NCI-H524 treated with DMSO at 0.1 percent for 48 hours (cell line): ENCODE measurements at places on chromosomes 5 and 9.
A peak's percentile ranks its signal among the peaks of the same experiment; 100 is the strongest.

DNA sequence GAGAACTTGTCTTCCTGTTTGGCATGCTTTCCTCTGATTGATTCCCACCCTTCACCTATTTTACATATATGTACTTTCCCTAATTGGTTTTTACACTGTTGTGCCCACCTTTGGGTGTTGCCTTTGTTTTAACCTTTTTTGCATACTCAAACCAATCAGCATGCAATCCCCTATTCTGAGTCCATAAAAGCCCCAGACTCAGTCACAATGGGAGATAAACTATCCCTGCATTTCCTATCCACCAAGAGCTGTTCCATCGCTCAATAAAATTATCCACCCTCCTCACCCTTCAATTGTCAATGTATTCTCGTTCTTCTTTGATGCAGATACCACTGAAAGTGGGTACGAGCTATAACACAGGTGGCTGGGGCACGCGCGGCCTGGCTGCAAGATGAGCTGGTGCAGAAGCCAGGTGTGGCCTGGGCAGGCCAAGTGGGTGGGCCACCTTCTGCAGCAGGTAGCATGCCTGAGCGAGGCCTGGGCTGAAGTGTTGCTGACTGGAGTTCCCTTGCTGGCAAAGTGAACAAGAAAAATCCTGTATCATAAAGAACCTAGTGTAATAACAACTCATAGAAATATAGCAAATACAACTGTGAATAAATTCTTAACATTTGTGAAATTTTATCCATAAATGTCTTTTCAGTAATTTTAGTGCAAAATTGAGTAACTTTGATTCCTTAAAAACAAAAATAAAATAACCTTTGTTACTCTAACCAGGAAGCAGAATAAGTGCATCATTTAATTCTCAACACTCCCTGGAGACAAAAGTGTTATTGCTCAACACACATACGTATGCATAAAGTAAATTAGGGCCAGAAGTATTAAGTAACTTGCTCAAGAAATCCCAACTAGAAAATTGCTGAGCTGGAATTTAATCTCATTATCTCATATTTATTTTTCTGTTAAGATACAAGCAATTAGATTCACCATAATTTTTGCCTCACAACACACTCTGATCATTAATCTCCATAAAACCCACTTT lies 685.3 kb upstream of the EDIL3 start:
- DNase-seq = no peak

GRCh38 chr5:173926359-173926758 lies 38.2 kb downstream of the CPEB4 start:
- no peak for DNase-seq

GRCh38 chr5:139974661-139975060 lies 68.4 kb downstream of the NRG2 start:
- no peak for DNase-seq

DNA sequence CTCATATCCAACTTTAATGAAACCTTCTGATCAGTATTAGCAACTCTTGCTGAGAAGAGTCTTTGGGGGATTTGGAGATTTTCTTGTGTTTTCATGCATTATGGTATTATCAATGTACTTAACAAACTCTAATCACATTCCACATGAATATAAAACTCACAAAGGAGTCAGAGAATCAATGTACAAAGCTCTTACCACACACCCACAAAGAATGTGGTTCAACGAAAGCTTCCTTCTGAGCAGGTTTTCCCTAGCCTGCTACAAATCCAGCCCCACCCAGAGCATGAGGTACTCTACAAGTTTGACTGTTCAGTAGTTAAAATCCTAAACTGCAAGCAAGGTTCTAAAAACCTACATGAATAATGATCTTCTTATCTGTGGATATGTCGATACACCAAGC lies 210.1 kb downstream of the TARS1 start:
- no peak for DNase-seq

GRCh38 chr5:162209005-162209605 lies 141.5 kb downstream of the GABRG2 start:
- peak; percentile 3 for DNase-seq

DNA sequence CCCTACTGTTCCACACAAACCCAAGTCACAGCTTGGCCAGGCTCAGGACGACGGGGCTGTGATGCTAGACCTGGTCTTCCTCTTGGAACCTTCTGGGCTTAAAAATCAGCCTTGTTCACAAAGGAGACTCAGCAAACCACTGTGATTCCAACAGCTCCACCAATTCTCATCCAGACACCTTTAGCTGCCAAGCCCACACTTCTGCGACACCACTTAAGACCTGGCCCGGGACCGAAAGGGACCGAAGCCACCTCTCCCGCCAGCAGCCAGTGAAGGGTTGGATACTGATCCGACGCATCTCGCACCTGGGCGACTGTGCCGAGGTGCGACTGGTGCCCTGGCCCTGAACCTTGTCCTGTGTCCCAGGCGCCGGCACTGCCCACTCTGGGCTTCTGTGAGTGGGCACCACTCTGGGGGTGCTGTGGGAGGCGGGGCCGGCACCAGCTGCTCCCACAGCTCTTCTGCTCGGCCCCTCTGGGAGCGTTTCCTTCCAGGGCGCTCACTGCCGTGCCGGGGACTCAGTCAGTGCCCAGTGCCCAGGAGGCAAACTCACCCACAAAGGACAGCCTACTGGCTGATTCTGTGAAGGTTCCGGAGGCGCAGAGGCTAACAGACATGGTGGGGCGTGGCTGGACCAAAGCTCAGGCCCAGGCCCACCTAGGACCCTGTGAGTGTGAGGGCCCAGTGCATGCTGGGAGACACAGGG lies 50.9 kb downstream of the EXD3 start:
- DNase-seq = no peak

GRCh38 chr5:151672516-151672915 lies 14.2 kb downstream of the SPARC start:
- DNase-seq = no peak
